ENCODE measurements at places on chromosomes 3 and 15.

DNA sequence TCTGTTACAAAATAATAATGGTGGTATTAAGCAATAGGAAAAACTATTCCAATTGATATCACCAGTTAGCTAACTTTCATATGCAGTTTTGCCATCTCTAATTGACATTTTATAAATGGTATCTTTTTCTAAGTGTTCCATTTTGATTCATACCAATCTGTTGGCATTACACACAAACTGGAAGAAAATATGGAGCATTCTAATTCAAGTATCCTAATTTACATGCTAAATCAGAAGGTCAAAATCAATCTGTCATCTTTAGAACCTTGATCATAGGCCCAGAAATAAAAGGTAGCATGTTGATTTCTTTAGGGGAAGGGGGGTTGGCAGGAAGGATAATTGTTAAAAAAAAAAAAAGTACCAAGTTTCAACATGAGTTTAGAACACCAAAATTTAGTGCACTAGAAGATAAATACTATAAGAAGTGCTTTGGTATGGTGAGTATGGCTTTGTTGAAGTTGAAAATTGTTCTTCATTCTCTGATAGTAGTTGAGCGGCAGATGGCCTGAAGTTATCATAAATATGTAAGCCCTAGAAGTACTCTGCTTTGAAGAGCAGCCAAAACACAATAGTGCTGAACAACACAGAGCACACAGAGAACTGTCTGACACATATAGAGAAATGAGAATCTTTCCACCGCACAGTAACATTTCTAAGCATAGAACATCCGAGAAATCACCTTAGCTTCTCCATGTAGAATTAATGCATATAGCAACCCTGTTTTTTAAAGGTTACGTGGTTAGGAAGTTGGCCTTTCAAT lies 130.1 kb downstream of the TAFA4 start:
- no peak for DNase-seq

DNA sequence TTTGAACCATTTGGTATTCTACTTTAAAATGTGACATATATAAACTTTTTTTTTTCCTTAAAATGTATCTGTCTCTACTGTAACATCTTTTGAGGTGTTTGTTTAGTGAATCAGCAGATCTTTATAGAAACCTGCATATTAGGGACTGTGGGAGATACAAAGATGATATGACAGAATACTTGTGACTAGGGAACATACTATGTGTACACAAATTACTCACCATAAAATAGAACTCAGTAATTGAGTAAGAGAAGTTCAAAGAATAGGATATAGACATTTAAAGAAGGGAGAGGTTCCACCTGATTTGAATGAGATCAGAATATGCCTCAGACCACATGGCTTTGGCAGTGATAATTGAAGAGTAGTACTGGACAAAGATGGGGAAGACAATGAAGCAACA lies 47.9 kb downstream of the ATP2C1 start:
- DNase-seq, result no peak

DNA sequence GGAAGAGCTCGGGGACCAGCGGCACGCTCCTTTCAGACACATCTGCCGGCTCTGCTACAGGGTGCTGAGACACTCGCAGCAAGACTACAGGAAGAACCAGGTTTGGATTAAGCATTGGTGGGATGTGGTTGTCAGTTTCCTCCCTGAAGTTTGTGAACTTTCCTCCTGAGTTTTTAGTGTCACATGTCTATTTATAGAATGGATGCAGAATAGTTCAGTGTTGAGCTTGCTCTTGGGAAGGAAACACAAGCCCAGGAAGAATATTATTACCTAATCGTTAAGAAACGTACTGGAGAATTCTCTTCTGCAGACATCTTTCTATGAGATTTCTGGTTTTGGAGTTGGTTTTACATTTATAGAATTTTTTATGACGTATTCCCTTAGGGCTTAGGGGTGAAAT lies 172.0 kb downstream of the ITPR1 start:
- DNase-seq, result no peak

DNA sequence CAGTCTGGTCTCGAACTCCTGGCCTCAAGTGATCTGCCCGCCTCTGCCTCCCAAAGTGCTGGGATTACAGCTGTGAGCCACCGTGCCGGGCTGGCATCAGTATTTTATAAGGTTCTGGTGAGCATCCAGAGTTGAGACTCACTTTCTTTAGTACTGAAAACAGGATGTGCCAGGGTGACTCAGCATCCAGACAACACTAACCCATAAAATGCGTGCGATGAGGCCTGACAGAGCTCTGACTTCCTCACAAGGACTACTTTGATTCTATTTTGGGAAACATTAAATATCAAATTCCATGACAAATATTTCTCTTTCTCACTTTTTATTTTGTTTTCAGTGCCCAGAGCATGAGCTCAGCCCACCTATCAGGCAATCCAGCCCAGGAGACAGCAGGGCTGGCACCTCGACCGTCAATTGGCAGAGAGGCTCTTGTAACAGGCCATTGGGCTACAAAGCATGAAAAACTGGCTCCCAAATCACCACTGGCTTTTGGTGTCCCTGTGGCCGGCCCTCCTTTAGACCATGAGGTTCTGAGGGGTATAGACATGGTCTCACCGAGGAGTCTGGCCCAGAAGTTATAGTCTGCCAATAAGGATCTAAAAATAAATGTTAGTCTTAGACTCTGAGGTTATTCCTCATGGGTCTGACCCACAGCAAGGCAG lies 75.0 kb downstream of the FEM1B start:
- no peak for DNase-seq

- no peak for DNase-seq
These were observed 891 bp upstream of the DMXL2 start for GRCh38 chr15:51623386-51623938.

- no peak for DNase-seq
These were observed 121.1 kb downstream of the CBLB start for GRCh38 chr3:105747696-105748095.

- DNase-seq, result no peak
These were observed 39.9 kb upstream of the TBL1XR1 start for GRCh38 chr3:177237206-177237605.

DNA sequence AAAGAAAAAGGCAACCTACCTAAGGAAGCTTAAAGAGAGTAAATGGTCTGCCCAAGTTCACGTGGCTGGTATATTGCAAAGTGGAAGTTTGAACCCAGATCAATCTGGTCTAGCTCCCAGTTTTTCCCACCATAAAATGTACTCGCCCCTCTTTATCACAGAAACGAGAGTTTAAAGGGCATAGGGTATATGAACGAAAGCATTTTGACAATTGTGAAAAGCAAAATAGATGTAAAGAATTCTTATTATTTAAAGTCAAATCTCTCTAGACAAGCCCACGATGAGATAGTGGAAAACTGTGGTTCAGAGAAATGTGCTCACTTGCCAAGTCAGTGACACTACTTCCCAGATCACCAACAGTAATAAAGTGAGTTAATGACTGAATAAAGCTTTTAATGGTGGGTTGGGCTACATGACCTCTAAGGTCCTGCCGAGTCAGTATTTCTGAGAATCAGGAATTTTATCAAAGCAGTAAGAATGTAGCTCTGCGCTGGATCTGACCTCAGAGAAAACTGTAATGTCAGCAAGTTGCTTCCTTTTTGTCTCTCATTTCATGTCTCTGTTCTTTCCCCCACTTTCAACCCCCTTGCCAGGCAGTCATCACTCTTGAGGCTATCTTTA lies 23.3 kb upstream of the NEO1 start:
- no peak for DNase-seq

DNA sequence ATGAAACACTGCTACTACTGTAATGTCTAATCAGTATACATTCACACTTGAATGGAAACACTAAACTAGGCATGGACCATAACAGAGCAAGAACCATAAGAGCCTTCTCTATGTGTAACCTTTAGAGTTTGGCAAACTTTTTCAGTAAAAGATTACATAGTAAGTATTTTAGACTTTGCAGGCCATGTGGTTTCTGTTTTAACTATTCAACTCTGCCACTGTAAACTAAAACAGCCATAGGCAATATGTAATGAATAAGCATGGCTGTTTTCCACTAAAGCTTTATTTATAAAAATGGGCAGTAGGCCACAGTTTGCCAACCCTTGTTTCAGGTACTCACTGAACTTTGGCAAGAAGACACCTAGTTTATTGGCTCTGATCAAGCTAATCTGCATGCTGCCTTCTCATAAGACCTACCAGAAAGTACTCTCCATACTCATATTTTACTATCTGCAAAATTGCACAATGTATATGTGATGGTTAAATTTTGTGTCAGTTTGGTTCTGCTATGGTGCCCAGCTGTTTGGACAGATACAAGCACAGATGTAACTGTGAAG lies 46.0 kb downstream of the UACA start:
- DNase-seq, result no peak

- DNase-seq, result no peak
These were observed 391.4 kb upstream of the DPH6 start for GRCh38 chr15:35937380-35937779.

DNA sequence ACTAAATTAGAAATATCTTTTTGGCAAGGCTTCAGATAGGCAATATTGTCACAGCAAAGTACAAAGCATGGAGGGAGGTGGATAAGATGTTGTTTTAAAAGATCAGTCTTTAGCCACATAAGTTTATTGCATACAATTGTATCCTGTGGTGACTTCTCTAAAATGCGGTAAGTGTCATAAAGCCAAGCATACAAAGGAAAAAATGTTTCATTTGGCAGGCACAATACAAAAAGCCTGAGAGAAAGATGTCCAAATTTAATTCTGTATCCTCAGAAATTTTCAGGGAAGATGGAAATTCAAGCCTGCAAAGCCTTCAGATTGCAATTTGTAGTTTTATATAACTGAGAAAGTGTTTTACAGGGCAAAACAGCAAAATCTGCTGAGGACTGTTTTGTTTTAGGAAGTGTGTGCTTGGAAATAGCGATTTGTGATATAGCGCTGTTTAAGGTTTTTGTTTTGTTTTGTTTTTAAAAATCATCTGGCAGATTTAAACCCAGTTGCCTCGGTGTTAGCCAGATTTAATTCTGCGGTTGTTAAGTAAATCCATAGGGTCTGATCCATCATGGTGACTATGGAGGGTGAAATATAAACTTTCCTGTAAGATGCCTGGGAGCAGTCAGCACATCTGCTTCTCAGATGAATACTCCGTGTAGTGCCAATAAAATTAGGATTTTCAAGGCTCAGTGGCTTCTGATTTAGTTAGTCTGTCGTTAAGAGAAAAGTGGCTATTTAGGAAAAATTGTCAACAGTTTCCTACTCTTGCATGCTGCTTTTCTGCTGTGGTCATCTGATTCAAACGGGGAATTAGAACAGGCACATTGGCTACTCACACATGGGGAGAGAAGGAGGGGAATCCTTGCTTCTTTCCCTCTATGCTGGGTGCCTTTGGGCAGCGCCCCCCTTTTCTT lies 8.0 kb downstream of the KAT2B start:
- no peak for DNase-seq

- DNase-seq, result no peak
These were observed 19.8 kb upstream of the CELF6 start for GRCh38 chr15:72339777-72340177.

DNA sequence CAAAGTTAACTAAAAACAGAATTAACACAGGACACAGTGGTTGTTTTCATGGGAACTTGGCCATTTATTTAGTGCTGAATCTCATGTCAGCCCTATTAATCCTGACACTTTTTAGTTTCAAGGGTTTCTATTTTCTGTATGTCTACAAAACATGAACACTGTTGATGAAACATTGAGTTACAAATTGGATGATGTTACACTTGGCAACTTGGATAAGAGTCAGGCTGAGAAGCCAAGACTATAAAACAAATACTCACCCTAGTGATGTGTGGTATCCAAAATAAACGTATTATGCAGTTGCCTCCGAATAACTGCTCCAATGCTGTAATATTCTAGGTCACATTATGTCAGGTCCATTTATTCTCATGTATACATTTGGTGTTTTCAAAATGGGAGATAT lies 349.6 kb downstream of the ZIC1 start:
- no peak for DNase-seq

GRCh38 chr15:65740148-65740547 lies 51.9 kb downstream of the DENND4A start:
- no peak for DNase-seq

DNA sequence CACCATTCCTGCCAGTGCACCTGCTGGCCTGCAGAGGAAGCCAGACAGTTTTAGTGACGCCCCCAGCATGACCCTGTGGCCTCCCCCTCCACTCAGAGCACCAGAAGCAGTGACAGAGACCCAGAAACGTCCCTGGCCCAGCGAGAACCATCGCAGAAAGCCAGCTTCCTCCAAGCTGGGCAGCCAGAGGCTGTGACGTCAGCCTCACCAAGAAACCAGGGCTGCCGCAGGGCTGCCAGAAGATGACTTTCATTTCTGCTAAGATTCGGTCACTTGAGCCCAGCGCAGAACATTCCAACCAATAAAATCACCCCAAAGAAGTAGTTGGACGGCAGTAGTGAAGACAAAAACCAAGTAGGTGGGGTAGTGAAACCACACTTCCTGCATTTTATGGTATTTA lies 29.6 kb upstream of the RPL32 start:
- no peak for DNase-seq

- no peak for DNase-seq
These were observed 132.2 kb downstream of the TMCO5A start for GRCh38 chr15:38066612-38067011.

DNA sequence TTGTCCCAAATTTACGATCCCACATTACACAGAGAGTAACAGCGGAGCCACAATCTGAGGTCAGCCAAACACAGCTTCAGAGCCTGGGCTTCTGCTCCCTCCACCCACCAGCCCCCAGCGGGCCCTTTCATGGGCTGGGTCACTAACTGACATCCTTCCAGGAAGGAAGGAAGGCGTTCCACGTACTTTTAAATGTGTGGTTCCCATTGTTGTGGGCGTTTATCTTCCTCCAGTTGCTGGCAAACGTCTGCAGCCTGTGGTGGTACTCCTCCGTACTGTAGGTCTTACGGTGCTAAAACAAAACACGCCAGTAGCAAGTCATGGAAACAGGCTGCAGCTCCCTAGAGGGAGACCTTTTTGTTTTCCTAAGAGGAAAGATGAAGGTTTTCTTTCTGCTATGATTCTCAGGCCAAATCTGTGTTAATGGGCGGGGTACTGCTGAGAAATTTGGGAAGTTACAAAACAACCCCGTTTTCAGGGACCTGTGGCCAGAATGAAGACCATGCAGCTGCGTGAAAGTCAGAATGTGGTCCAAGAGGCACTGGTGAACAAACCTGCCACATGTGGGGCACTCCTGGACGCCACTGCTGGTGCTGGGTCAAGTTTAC lies 7.6 kb downstream of the CTSH start:
- no peak for DNase-seq

DNA sequence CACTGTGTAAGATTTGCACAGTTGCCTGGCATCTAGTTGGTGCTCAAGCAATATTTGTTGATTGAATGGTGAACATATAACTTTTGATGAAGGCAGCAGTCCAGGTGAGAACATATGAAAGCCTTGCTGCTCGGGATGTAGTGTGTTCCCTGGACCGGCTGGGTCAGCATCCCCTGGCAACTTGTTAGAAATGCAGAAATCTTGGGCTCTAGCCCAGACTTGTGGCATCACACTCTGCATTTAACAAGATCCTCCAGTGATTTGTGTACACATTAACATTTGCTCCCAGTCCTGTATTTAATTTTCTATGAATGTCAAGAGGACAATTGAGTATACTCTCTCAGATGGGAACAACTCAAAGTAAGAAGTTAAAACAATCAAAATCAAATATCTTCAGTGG lies 69.0 kb upstream of the SAMMSON start:
- no peak for DNase-seq

- no peak for DNase-seq
These were observed 327.4 kb downstream of the NAALADL2 start for GRCh38 chr3:175186511-175186910.

- DNase-seq, result no peak
These were observed 19.0 kb upstream of the PRICKLE2 start for GRCh38 chr3:64244011-64244942.

Data from ecto neural progenitor cell (in vitro differentiated cells).